ENCODE measurements at places on chromosomes 2 and 18.

DNA sequence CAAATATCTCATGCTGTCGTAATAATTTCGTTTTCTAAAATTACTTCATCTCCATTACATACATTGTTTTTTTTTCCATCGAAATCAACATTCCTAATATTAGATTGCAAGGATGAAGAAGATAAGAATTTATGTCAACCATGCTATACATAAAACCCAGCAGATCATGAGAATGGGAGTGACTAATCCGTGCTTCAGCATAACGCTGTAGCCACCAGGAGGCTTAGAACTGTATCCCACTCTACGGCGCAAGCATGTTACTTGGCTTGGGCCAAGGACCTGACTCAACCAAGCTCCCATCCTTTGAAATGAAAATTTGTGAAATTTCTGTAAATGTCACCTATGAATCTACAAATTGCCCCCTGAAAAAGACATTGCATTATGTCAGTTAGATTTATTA is 392.5 kb downstream of the FIGN start:
- DNase-seq = no peak

GRCh38 chr2:65175894-65176530 is 46.1 kb upstream of the RAB1A start:
- no peak for DNase-seq

GRCh38 chr18:42404151-42404550 is 449.1 kb downstream of the PIK3C3 start:
- DNase-seq = no peak

GRCh38 chr2:8133363-8133762 is 548.5 kb upstream of the ID2 start:
- DNase-seq = no peak

GRCh38 chr2:197128897-197129296 is 181.7 kb downstream of the ANKRD44 start:
- no peak for DNase-seq

- no peak for DNase-seq
These were observed 77.8 kb downstream of the CTIF start for GRCh38 chr18:48616484-48617255.
